ENCODE measurements at places on chromosomes 16 and 17.

DNA sequence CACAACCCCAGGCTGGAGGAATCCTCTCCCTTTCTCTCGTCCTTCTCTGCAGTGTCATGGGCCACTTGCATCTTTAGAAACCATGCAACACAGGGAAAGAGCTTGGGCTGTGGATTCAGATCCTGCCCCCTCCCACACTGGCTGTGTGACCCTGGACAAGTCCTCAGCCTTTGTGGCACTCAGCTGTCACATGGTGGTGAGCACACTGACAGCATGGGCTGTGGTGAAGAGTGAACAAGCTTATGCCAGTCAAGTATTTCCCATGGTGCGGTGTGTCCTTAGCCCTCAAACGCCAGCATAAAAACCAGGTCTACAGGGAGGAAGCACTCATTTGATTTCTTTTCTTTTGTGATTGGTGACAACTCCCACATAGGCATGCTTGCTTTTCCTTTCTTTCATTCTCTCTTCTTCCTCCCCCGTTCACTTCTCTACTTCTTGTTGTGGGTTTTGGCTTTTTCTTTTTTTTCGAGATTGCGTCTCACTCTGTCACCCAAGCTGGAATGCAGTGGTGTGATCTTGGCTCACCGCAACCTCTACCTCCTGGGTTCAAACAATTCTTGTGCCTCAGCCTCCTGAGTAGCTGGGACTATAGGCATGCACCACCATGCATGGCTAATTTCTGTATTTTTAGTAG is 314.2 kb downstream of the CPPED1 start:
- no peak for DNase-seq

- no peak for DNase-seq
Measured at GRCh38 chr17:36740157-36740556, 138.8 kb downstream of the MRM1 start.

GRCh38 chr17:17440938-17441675 is 35.7 kb upstream of the MED9 start:
- DNase-seq: no peak

DNA sequence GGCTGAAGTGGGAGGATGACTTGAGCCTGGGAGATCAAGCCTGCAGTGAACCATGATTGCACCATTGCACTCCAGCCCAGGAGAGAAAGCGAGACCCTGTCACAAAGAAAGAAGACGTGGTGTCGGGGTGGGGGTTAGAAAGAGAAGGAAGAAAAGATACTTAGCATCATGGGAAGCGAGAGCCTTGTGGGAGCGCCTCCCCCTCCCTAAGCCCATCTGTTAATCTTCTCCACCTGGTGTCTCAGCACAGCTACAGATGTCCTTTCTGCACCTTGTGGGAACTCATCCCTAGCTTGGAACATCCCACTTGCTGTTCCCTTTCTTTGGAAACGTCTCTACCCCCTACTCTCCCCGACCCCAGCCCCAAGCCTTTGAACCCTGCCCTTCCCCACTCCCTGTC is 6.0 kb downstream of the ZNF688 start:
- DNase-seq: no peak
